GM20000 (cell line): ENCODE measurements at places on chromosomes 12 and 14.

GRCh38 chr12:98646294-98647090 lies 1.4 kb downstream of the APAF1 start:
- DNase-seq = no peak

- DNase-seq = no peak
Observed at GRCh38 chr12:70365398-70365647, 767 bp upstream of the KCNMB4 start.

DNA sequence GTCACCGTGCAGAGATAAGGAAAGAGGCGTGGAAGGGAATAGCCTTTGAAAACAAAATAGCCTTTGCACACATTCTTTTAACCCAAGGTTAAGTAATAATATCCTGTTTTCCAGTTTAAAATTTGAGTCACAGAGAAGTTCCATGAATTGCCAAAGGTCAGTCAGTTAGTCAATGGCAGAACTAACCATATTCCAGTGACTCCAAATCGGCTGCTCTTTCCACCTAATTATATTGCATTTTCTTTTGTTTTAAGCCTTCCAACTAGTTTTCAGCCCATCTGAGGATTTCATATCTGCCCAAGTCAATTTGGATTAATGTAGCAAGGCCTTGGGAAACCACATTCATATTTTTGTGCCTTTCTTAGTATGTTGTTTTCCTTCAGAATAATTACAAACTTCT lies 373.0 kb downstream of the CCDC91 start:
- DNase-seq = no peak

DNA sequence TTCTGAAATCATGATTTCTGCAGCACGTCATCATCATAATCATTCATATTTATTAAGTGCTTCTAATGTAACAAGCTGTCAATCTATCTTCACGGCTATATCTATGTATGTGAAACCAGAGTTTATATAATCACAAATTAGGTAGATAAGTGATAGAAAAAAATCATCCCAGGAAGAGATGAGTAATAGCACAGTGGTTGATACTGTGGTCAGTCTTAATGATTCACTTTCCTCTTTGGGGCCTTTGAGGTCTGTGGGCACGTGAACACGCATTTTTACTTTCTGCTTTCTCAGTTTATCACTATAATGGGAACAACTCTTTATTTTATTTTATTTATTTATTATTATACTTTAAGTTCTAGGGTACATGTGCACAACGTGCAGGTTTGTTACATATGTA lies 265.9 kb upstream of the NOVA1 start:
- no peak for DNase-seq

GRCh38 chr12:39103552-39104165 lies 198.3 kb upstream of the CPNE8 start:
- DNase-seq = peak; percentile 66

GRCh38 chr12:40175045-40175444 lies 49.8 kb upstream of the LRRK2 start:
- no peak for DNase-seq

DNA sequence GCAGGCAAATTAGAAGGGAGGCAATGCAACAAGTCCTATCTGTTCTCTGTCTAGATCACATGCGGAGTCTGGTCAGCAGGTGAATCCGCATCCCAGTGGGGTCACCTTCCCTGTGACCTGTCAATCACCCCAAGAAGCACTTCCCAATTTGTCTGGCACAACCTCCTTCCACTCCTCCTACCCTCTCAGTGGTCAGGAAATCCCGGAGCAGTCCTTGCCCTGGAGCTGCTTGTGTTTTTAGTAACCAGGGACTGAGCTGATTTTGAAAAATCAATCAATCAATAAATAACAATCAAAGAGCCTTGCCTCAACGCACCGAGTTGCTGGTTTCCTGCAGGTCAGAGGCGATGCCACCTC lies 572 bp upstream of the ACSS3 start:
- no peak for DNase-seq

GRCh38 chr12:46145881-46146280 lies 123.0 kb downstream of the SLC38A1 start:
- DNase-seq = no peak

GRCh38 chr12:11827091-11828061 lies 177.9 kb downstream of the ETV6 start:
- DNase-seq = no peak

DNA sequence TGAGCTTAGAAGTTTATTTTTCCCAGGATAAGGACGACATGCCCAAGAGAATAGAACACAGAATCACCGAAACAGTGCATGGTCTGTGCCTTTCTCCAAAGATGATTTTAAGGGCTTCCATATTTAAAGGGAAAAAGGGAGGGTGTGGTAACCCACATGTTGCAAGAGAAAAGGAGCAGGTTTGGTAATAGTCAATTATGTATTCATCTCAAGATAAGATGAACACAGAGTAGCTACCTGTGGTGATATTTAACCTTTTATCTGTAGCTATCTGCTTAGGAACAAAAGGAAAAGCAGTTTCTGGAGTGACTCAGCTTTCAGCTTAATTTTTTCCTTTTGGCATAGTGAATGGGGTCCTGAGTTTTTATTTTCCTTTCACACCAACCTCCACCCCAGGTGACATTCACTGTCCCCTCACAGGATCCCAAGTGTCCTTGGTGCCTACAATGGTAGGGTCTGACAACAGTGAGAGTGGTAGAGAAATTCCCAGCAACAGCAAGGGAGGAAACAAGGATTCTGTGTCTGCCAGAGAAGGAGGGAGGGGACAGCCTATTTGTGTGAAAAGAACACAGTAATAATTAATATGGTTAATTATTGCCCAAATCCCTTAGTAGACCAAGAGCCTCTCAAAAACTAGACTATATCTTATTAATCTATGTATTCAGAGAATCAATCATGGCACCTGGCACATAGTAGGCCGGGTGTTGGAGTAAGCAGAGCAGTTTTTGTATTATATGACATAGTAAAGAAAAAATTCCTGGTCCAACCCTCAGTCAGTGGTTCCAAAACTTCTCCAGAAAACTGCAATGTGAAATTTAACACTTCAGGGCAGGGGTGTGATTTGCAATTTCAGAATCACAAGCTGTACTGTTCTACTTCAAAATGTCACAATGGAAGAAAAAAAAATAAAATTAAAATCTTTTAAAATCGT lies 154.5 kb downstream of the PHLDA1 start:
- no peak for DNase-seq

DNA sequence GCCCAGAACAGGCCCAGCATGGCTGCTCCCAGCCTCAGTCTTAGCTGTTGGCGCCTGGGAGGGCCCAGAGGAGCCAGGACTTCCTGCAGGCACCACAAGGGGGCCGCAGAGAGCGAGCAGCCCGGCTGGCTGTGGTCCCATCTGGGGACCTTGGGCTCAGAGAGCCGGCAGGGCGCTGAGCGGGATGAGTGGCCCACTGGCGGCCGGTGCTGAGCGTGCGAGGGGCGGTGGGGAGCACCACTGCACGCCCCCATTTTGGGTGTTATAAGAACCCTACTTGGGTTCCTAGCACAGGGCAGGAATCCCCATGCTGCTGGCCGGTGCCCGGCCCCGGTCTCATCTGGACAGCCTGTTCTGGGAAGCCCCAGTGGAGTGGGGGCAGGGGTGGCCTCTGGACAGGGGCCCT lies 25.9 kb upstream of the CRIP2 start:
- peak; percentile 89 for DNase-seq

DNA sequence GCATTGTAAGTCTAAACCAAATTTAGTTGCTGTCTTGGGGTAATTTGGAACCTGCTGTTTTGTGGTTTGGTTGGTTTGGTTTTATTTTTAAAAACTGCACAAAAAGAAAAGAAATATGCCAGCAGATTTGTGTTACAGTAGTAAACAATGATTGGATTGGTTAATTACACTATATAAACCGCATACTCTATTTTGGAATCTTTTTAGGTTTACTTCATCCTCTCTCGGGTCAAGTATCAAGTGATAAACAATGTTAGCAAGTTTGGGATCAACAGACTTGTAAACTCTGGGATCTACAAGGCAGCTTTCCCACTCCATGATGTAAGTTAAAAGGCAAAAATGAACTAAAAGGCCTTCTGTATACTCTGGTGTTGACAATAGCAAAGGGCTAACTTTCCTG lies 132.4 kb downstream of the ANO6 start:
- no peak for DNase-seq

DNA sequence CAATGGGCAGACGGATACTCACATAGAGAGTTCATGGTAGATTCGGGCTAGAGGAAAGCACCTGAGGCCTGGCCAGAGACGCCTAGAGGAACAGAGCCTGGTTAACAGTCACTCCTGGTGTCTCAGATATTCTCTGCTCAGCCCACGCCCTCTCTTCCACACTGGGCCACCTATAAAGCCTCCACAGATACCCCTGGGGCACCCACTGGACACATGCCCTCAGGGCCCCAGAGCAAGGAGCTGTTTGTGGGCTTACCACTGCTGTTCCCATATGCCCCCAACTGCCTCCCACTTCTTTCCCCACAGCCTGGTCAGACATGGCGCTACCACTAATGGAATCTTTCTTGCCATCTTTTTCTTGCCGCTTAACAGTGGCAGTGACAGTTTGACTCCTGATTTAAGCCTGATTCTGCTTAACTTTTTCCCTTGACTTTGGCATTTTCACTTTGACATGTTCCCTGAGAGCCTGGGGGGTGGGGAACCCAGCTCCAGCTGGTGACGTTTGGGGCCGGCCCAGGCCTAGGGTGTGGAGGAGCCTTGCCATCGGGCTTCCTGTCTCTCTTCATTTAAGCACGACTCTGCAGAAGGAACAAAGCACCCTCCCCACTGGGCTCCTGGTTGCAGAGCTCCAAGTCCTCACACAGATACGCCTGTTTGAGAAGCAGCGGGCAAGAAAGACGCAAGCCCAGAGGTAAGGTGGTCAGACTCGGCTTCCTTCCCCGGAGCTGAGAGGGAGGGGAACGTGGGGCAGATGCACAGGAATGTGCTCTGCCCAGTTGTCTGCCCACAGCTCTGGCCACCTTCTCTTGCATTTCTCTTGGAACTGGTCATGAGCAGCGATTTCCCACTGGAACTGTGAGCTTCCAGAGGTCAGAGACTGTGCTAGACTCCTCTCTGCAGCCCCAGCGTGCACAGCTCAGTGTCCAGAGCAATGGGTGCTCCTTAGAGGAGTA lies at the start of gene CD4:
TSS of gene CD4 (plus strand) at position 557 of the 953 bp plus-strand sequence. CDS start 10,611 bp downstream, outside the sequence.
- DNase-seq = no peak

GRCh38 chr14:81819344-81819743 lies 285.7 kb upstream of the SEL1L start:
- DNase-seq = no peak

GRCh38 chr12:76340680-76341435 lies 7.4 kb downstream of the BBS10 start:
- no peak for DNase-seq
